ENCODE measurements at places on chromosomes 2 and 18.

- DNase-seq: no peak
Measured at GRCh38 chr2:236341721-236342120, 77.5 kb upstream of the ASB18 start.

DNA sequence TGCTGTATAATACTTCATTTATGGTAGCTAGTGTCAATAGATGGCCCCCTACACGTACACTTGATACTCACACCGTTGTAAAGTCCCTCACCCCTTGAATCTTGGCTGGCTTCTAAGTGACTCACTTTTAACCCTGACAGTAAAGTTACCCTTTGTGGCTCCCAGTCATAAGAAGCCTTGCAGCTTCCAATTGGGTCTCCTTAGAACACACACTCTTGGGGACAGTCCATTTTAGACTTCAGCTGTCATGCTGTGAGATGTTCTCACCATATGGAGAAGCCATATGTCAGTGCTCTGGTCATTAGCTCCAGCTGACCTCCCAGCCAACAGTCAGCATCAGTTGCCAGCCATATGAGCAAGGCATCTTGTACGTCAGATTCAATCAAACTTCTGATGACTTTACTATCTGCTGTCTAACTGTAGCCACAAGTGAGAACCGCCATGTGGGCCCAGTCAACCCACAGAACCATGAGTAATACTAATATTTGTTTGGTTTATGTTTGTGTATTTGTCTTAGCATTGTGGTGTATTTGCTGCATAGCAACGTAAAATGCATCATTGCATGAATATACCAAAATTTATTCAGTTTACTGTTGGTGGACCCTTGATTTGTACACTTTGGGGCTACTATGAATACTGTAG lies 68.3 kb downstream of the PTPN4 start:
- no peak for DNase-seq

DNA sequence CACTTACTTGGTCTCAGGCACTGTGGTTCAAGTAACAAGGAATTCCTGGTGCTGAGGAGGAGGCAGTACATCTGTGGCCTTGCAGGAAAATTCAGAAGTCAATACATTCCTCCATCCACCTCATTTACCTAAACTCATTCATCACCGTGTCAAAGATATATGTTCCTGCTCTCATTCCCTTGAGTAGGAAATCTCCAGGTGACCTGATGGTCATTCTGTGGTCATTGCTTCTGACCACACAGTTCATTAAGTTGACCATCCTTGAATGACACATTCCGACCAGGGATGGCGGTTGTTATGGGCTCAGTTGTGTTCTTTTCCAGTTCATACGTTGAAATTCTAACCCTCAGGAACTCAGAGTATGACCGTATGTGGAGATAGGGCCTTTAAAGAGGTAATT lies 2.1 kb upstream of the STK17B start:
- no peak for DNase-seq

DNA sequence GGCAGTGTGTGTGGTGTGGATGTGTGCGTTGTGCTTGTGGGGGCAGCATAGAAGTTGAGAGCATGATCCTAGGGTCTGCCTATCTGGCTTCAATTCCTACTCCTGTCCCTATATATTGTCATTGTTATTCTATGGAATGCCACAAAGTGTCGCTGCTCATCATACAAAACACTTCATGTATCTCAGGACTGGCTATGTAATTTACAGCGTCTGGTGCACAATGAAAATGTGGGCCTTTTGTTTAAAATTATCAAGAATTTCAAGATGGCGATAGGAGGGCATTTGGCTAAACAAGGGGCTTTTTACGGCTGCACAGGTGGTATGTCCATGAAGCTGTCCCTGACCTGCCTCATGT lies 3.4 kb downstream of the SERPINB2 start:
- no peak for DNase-seq

GRCh38 chr18:79429785-79430281 lies 34.1 kb downstream of the NFATC1 start:
- no peak for DNase-seq

DNA sequence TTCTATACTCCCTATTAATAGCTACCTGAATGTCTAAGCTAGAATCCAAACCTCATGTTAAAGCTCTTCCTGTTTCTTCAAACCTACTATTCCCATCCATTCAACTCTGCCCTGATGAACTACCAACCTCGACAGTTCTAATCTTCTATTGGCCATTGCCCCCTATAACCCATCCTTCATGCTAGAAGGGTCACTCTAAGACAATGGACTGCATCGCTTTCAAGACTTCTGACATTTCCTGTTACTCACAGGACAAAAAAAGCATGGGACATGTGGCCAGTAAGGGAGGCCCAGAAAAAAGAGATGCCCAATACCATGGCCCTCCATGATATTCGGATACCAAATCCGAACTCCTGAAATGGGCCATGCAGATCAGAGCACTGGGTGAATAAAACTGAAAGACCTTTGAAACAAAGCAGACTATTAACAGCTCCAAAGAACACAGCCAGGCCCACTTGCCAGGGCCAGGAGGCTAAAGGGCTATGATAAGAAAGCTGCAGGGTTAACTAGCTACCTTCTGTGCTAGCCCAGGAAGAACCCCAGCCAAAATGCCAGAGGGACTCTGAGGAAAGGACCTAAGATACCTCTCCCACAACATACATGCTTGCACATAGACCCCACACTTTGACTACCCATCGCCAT lies 4.5 kb downstream of the B4GALT6 start:
- DNase-seq: no peak

GRCh38 chr2:23924589-23925359 lies 2.1 kb downstream of the ATAD2B start:
- DNase-seq: no peak

DNA sequence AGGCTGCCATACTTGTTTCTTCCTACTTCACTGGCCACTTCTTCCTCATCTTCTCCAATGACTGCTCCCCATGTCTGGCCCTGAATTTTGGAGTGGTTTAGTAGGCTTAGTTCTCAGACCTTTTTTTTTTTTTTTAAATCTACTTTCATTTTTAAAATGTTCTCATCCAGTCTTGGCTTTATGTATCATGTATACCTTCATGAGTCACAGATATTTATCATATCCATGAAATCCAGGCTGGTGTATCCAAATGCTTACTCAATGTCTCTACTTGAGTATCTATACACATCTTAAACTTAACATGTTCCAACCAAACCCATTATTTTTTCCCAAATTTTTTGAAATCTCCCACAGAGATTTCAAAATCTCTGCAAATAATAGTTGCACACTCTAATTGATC lies 26.3 kb upstream of the CFAP36 start:
- no peak for DNase-seq

- no peak for DNase-seq
Measured at GRCh38 chr2:41729800-41730364, 317.9 kb upstream of the PKDCC start.

- no peak for DNase-seq
Measured at GRCh38 chr2:15112216-15112615, 448.9 kb downstream of the NBAS start.

DNA sequence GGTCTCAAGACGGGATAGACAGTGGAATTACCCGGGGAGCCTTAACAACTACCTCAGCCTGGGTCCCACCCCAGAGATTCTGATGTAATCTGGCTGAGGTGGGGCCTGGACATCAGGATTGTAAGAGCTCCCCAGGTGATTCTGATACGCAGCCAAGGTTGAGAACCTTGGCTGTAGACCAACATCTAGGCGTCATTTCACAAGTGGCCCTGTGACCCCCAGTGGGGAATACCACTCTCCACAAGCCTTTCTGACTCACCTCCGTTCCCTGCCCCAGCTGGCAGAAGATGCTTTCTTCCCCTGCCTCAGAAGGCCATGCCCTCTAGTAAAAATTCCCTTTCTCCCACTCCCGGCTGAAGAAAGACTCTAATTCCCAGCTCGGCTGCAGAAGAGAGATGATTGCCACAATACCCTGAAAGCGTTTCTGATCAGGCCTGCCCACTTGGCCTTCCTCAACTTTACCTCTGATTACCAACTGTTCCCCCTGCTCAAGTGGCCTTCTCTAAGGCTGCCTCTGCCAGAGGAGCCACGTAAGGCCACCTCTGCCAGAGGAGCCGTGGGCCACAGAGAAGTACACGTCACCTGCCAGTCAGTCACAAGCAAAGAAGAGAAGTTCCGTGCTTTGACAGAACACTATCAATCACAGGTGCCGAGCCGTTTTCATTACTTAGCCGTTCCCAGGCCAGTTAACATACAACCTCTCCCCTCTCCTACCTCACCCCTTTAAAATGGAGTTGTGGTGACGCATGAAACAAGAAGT lies 116.8 kb upstream of the PKDCC start:
- no peak for DNase-seq

GRCh38 chr2:3709225-3709624 lies 5.8 kb downstream of the DCDC2C start:
- no peak for DNase-seq

DNA sequence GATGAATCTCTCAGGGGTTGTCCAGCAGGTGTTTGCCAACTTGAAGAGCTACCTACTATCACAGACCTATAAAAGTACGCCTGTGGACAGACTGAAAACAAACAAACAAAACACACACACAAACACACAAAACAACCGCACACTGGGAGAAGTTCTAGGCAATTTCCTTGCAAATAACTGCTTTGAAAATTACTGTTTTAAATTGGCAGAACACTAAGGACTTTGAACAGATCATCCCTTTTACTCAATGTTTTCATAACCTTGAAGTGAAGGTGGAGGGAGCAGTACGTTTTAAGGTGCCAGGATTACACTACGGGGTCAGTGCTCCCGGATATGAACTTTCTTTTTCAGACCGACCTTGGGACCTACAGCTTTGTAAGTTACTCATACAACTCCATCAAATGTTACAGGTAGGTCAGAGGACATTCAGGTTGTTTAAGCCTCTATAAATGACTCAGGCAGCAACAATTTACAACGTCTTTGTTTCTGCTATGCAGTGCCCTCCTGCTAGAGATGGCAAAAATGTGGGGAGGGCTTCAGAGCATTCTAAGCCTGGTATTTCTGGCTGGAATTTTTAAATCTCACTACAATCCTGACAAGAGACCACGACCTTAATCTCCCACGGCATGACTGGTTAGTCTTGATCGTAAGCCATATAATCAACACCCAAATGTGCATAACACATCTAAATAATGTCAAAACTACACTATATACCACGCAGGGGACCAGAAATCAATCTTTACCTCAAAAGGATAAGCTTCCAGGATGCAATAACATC lies 1.4 kb upstream of the SLC20A1 start:
- DNase-seq: no peak

GRCh38 chr2:171923206-171923605 lies 945 bp downstream of the HAT1 start:
- peak; percentile 1 for DNase-seq

DNA sequence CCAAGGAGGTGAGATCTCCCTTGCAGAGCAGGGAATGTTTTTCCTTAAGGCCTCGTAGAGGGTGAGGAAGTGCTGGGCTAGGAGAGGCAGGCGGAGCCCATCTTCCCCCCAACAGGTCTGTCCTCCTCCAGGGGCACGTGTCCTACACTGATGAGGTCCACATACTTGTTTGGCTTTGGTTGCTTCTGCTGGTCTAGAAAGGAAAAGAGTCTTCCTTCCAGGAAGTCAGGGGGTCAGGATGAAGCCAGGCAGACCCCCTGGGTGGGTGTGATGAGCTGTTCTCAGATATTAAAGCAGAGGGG lies 6.0 kb downstream of the SH3BP4 start:
- no peak for DNase-seq

DNA sequence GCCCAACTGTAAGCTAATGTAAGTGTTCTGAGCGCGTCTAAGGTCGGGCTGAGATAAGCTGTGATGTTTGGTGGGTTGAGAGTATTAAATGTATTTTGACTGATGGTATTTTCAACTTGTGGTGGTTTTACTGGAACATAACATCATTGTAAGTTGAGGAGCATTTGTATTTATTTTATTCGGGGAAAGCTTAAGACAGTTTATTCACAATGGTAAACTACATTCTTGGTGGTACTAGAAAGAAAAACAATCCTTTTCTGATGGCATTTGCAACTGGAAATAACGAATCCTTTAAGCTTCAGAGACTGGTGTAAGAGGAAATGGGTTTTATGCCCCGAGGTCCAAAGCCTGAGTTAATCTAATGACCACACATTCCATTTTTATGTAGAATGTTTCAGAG lies 283.3 kb upstream of the NETO1 start:
- DNase-seq: no peak

GRCh38 chr2:197198890-197199289 lies 111.7 kb downstream of the ANKRD44 start:
- no peak for DNase-seq

GRCh38 chr2:8260213-8260612 lies 421.6 kb upstream of the ID2 start:
- DNase-seq: no peak

DNA sequence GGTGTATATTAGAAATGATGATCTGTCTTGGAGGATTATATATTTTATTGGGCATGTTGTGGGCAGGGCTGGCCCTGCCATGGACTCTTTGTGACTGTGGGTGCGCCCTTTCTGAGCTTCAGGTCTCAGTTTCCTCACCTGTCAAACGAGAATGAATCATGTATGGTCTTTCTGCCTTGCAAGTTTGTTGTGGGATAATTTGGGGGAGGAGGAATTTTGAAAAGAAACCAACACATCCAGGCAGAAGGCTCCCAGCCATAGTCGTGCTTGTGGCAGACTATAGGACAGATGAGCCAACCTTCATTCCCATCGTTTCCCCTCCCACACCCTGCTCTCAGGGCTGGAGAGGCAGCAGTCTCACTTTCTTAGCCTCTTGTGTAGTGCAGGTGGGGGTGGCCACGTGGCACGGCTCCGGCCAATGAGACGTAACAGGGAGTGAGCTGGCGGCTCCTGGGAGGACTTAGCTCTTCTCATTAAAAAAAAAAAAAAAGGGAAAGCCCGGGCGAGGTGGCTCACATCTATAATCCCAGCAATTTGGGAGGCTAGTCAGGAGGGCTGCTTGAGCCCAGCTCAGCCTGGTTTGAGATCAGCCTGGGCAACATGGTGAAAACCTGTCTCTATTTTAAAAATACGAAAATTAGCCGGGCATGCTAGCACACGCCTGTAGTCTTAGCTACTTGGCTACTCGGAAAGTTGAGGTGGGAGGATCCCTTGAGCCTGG lies 63.1 kb downstream of the RHOB start:
- no peak for DNase-seq

DNA sequence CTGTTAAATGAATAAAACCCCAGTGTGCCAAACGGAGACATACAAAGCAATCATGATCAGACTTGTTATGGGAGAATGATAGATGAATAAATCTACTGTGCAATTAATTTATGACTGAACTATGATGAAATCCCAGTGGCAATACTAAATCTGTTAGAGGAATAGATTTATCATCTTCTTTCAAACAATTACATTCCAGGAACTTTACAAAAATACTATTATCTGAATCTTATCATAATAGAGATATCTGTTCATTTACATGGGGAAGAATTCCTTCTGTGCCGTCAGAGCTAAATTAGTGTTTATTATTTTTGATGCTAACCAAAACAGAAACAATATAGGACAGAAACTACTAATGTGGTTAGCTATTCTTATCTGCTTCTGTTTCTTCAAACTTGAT lies 208.5 kb downstream of the CAMKMT start:
- DNase-seq: no peak

DNA sequence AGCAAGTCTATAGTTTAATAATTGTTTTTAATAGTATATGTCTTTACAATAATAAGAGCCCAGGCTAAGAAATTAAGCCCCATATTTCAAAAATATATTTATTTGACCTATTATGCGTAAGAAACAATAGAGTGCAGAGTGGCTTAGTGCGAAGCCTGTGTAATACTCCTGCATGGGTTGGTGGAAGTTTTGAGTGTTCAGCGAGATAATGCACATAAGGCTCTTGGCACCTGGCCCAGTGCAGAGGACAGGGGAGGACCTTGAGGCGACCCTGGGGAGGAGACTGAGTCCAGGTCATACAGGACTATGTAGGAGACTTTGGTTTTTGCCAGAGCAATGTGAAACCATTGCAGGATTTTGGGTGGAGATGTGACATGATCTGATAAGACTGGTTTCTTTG lies 132.4 kb upstream of the ST6GAL2 start:
- DNase-seq: no peak

Data from neural crest cell (in vitro differentiated cells).